ENCODE measurements at places on chromosomes 2 and 18.

DNA sequence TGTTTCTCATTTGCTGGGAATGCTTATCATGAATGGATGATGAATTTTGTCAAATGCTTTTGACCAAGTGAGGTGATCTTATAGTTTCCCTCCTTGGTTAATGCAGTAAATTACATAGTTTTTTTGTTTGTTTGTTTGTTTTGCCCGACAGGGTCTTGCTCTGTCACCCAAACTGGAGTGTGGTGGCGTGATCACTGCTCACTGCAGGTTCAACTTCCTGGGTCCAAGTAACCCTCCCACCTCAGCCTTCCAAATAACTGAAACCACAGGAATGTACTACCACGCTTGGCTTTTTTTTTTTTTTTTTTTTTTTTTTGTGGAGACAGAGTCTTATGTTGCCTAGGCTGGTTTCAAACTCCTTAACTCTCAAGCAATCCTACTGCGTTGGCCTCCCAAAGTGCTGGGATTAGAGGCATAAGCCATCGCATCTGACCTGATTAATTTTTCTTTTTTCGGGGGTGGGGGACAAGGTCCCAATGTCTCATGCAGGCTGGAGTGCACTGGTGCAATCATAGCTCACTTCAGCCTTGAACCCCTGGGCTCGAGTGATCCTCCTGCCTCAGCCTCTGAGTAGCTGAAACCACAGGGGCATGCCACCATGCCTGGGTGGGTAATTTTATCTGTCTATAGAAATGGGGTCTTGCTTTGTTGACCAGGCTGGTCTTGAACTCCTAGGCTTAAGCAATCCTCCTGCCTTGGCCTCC, 48.6 kb downstream of the SMAD2 start:
- DNase-seq, result no peak

DNA sequence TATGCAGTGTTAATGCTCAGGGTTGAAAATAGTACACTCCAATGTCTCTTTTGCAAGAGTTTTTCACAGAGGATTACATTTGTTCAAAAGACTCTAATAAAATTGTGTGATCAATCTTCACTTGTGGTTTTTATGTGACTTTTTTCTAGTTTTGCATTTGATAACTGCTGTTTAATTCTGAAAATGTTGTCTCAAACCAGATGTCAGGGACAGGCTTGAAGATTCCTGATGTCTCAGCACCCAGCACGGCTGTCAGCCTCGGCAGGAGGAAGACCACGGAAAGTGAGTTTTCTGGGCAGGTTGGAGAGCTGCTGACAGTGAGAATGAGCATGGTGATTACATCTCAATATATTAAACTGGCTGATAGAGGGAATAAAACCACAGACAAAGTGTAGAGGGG, 9.1 kb downstream of the SOX11 start:
- no peak for DNase-seq

- no peak for DNase-seq
Observed at GRCh38 chr18:77113361-77114151, 19.0 kb downstream of the MBP start.

- no peak for DNase-seq
Observed at GRCh38 chr2:95074663-95075439, 46.8 kb downstream of the MRPS5 start.

GRCh38 chr18:48529796-48530195, 9.0 kb upstream of the CTIF start:
- no peak for DNase-seq

- peak; percentile 52 for DNase-seq
Observed at GRCh38 chr2:206693399-206694137, 24.6 kb downstream of the DYTN start.

DNA sequence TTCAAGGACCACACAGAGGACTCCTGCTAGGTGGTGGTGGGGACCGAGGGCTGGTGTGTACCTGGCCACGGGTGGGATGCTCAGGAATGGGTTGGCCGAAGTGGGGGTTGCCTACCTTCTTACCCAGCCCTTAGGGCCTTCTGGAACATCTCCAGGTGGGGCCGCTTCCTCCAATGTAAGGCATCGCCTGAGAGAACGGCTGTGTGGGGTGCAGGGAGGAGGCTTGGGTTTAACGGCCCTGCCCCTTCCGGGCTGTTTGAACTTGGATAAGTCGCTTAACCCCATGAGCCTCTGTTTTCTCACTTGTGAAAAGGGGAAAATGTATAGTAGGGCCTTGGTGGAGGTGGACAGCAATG, 35.0 kb downstream of the EMILIN2 start:
- DNase-seq, result no peak

GRCh38 chr2:155689791-155690190, 642.7 kb downstream of the NR4A2 start:
- no peak for DNase-seq

- no peak for DNase-seq
Observed at GRCh38 chr18:46296656-46297055, 192.5 kb downstream of the HAUS1 start.

- DNase-seq, result no peak
Observed at GRCh38 chr2:57204364-57204763, 842.2 kb upstream of the VRK2 start.

- DNase-seq, result no peak
Observed at GRCh38 chr18:57516056-57516455, 70.4 kb downstream of the FECH start.

DNA sequence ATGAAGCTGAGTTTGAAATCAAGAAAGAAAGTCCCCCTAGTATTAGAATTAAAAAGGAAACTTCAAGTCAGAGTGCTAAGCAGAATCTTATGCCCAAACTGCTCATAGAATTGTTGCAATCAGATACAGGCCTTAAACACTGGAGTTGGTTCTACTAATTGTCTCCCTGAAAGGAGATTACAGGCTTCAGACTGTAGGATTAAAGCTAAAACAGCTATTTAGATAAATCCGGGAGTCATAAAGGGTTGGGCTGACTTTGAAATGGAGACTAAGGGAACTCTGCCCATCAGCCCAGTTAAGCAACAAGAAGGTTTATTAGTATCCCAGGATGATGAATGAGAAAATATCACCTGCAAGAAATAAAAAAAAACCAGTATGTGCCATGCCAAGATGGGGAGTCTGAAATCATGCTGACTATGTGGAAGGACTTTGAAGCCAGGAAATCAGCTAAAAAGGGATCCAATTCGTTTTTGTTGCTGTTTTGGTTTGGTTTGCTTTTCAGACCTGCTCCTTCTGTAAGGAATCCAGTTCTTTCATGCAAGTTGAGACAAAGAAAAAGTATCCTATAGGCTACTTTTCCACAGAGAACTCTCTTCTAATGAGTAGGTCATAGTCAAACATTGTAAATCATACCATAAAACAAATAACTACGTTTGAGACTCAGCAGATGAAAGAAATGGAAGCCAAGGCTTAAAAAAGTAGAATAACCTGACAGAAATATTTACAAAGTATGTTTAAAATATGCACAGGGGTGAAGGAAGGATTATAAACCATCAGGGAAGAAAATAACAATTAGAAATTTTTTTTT, 37.6 kb upstream of the MSTN start:
- DNase-seq, result no peak

DNA sequence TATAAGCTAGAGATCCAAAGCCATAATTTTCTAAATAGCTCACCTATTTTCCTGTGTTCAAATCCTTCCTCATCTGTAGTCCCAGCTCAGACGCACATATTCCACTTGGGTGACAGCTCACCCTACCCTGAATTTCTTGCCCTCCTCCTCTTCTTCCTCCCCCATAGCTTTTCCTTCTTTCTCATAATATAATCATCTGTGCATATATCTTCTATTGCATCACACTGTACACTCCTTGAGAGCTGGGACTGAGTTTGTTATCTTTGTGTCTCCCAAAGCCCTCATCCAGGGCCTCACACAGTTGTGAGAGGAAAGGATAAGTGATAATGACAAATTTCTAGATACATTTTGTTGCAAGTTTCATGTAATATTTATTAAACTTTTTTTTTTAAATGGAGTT, 55.9 kb upstream of the RTN4 start:
- DNase-seq, result no peak

DNA sequence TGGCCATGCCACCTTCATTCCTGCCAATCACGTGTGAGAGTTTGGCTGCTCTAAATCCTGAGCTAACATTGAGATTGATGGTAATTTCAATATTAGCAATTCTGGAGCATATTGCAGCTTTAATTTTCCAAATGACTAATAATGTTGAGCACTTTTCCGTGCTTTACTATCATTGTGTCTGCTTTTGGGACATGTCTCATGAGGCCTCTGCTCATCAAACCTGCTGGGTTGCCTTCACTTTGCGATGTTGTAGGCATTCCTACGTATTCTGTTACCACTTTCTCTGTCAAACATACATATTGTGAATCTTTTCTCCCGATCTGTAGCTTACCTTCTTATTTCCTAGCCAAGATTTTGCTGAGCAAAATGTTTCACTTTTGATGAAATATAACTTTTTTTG, 466.6 kb downstream of the GALR1 start:
- DNase-seq, result no peak
